Activated CD8-positive, alpha-beta memory T cell treated with anti-CD3 and anti-CD28 coated beads, Interleukin-2, amount 50 U/mL, for 4 hours (primary cell): ENCODE measurements at places on chromosomes 11 and 22.

DNA sequence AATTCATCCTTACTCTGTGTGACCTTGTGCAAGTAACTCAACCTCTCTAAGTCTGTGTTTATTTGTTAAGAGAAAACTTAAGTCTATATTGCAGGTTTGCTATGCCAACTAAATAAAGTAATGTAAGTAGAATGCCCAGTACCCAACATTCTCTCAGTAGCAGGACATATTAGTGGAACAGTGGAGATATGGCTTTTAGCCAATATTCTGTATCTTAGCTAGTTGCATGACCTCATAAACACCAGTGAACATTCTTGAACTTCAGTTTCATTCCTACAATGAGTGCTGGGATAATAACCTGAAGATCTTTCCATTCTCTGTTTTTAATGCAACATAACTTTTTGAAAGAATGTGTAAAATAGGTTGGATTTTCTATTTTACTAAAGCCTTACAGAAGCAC is 77.0 kb downstream of the RAB38 start:
- DNase-seq: no peak

- peak; percentile 42 for DNase-seq
These were observed 10.7 kb upstream of the NLRP6 start for GRCh38 chr11:267491-267994.

DNA sequence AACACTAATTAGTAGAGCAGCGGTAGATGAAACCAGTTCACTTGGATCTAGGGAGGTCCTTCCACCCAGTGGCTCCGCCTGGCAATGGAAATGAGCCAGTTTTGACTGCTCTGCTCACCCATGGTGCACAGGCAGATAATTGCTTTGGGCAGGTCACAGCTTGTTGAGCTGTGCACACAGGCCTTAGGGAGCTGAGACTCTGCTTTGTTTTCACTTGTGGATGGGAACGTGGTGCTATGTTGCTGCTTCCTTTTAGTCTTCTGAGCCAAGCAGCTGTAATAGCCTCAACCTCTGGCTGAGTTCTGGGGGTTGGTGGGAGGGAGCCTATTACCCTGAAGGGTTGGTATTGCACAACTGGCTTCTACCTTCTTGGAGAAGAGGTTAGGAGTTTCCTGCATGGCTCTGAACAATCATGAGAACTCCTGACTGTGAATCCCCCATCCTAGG is 262.3 kb upstream of the MTNR1B start:
- no peak for DNase-seq

DNA sequence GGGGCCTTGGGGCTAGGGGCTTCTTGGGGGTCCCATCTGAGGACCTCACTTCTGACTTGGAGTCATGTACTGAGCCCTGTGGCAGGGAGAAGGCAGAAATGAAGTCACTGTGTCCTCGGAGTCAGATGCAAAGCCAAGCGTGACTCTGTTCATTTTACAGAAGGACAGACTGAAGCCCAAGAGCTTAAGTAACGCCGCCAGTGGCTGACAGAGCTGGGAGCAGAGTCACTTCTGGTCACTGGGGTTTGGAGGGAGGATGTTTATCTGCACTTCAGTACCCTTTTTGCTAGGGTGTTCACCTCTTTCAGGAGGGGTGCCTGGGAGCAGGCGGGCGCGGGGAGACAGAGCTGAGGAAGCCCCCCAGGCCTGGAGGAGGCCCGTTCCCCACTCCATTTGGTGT is 10.7 kb downstream of the CD6 start:
- no peak for DNase-seq

DNA sequence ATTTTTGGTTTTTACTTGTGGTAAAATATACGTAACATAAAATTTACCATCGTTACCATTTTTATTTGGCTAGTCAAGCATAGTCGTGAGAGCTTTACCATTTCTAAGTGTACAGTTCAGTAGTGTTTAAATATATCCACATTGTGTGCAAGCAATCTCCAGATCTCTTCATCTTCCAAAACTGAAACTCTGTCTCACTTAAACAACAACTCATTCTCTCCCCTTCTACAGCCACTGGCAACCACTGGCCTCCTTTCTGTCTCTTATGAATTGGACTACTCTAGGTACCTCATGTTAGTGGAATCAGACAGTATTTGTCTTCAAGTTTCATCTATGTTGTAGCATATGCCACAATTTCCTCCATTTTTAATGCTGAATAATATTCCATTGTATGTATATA is 37.4 kb downstream of the SMC1B start:
- DNase-seq: no peak

- DNase-seq: no peak
These were observed 75.6 kb downstream of the BRD1 start for GRCh38 chr22:49751966-49752597.

- no peak for DNase-seq
These were observed 296.9 kb downstream of the BRD1 start for GRCh38 chr22:49530671-49531367.

GRCh38 chr11:17211286-17211685 is 3.5 kb upstream of the PIK3C2A start:
- DNase-seq: no peak

DNA sequence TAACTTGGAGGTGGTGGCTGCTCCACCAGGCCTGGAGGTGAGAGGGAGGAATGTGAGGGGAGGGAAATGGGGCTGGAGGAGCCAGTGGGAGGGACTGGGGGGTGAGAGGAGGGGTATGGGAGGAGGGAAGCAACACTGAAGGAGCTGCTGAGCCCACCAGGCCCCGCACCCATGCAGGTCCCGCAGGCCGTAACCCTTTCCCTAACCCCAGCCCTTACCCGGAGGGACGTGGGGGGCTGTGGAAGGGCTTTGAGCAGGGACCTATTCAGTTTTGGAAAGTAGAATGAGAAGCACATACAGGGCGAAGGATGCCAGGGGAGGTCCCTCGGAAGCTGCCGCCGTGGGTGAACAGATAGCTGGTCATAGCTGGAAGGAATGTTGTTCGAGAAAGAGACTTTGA is 33.9 kb upstream of the CRYBB3 start:
- no peak for DNase-seq

- no peak for DNase-seq
These were observed 57.1 kb upstream of the HORMAD2 start for GRCh38 chr22:30023099-30023660.

- no peak for DNase-seq
These were observed 782 bp upstream of the OSBPL5 start for GRCh38 chr11:3165916-3166267.

GRCh38 chr11:96204721-96205459 is 138.1 kb downstream of the MAML2 start:
- no peak for DNase-seq

- no peak for DNase-seq
These were observed 613.9 kb upstream of the CADM1 start for GRCh38 chr11:116118138-116118470.

DNA sequence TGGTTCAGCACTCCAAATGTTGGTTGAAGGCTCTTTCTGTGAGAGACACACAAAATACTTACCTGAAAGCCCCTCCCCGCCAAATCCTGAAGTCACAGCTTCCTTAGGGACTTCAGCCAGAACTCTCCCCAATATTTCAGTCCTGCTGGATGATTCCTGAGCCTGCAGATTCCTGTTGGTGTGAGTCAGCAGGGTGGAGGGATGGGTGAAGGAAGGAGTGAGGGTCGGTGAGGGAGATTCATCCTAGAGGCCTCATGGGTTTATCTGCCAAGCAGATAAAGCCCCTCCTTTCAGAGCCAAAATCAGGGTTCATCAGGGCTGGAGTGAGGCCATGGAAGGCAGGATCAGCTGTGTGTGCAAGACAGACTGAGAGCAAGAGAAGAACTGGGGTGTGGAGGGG is 37.9 kb downstream of the SMIM38 start:
- DNase-seq: no peak

GRCh38 chr11:12222055-12222792 is 111.8 kb downstream of the MICAL2 start:
- no peak for DNase-seq

- no peak for DNase-seq
These were observed 37.5 kb upstream of the HEPHL1 start for GRCh38 chr11:93983542-93984195.

GRCh38 chr11:18749681-18750319 is 23.8 kb upstream of the IGSF22 start:
- DNase-seq: no peak

DNA sequence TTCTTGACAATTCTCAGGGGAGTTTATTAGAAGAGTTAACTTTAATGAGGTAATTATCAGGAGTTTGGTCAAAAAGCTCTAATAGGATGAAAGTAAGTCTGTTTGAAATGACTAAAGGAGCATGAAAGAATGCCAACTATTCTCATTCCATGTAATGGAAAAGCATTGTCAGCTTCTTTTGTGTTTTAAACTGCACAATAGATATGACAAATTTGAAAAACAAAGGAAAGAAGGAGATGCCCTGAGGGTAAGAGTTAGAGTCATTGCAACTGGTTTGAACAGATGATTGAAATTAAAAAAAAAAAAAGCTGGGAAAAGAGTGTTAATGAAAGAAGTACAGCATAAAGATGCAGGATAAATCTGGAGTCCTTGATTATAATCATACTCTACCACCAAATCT is 296.8 kb upstream of the FOLH1 start:
- DNase-seq: no peak

- peak; percentile 32 for DNase-seq
These were observed 150.5 kb downstream of the FEZ1 start for GRCh38 chr11:125345421-125346178.

DNA sequence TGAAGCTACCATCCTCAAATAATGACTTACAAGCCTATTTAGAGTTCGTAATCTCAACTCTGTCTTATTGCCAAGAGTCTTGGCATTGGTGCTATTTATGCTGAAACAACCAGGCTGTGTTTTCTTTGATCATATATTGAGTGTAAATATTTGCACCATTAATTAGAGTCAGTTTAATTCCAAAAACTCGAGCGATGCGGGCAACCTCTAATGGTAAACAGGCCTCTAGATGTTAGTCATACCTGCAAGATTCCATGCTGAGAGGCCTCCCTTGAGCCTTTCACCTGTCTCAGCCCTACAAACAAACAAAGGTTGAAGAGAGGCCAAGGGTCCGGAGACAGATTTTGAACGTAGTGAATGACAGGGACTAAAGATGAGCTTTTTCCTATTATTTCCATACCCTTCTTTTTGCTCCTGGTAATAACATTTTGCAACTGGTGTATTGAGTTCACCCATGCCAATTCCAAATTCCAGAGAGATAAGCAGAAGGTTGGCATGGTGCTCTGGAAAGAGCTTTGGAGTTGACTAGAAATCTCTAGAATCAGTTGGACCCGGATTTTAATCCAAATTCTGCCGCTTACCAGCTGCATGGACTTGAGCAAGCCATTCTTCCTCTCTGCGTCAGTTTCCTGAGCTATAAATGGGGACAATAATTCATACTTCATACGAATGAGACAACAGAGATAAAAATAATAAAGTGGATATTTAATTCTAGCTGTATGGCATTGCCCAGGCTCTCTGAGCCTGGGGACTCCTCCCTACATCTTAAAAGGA is 99.1 kb upstream of the ANO1 start:
- no peak for DNase-seq

DNA sequence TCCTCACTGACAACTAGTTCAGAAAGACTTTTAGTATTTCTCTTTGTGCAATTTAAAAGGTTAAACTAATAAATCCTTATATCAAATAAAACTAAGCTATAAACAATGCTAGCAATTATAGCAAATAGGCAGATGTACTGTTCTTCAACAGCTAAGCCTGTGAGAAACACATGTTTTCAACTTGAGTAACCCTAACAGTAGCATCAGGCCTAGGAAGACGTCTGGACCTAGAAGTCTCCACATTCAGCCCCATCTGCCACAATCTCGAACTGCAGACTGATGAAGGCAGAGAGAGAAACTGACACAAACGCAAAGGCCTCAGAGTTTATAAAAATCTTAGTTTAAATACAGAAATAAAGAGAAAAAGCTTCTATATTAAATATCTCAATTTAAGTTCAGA is 2.5 kb downstream of the ST13 start:
- no peak for DNase-seq

- peak; percentile 65 for DNase-seq
These were observed at the start of gene PLCB3 for GRCh38 chr11:64251016-64251752. Gene PLCB3, plus strand, starts transcription at chr11:64251530. Its CDS starts 120 bp downstream, at chr11:64251650.

DNA sequence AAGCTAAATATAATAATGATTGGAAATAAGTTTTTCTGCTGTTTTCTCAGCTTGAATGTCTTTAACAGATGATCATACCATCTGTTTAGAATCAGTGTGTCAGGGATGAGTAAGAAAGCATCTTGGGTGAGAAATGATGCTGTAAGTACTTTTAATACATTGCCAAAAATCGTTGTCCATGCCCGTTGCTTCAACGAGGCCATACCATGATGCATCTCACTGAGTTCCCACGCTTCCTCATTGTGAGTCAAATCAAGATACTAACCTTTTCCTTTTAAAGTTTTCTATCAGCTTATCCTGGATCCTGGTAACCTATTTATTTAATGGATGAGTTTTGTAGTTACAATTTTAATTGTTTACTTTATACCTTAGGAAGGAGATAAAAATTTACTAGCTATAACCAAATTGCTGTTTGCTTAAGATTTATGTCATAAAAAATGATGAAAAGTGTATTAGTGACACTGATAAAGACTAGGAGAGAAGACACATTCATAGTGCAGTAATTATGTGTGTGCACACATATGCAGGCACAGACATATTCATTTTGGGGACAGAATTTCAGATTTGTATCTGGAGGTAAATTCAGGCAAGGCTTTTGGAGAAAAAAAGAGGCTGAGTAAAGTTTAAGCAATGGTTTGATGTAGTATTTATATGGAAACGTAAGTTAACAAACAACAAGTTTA is 154.8 kb downstream of the UVRAG start:
- DNase-seq: no peak

GRCh38 chr11:95095858-95096587 is 6.4 kb downstream of the ENDOD1 start:
- DNase-seq: no peak

DNA sequence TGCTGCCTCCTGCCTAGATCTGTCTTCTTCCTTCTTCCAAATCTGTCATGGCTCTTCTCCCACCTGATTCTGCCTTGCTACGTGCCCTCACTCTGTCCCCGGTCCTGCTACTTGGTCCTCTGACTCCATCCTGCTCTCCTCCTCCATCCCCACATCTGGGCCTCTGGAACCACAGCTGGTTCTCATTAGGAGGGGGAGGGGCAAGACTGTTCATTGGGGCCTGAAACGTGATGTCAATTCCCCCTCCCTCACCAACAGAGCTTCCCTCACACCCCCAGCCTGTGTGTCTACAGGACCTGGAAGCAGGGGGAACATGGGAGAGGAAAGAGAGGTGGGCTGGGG is 9.1 kb downstream of the DCHS1 start:
- no peak for DNase-seq

GRCh38 chr11:3859373-3859881 is 4.0 kb downstream of the STIM1 start:
- DNase-seq: no peak

- no peak for DNase-seq
These were observed 18.8 kb upstream of the SLC36A4 start for GRCh38 chr11:93216511-93217101.

GRCh38 chr11:3631331-3631730 is 10.5 kb downstream of the ART5 start:
- DNase-seq: no peak

- DNase-seq: no peak
These were observed 35.4 kb upstream of the NRIP3 start for GRCh38 chr11:9039198-9039597.

GRCh38 chr22:44245438-44245837 is 64.7 kb downstream of the PARVG start:
- DNase-seq: no peak

- peak; percentile 54 for DNase-seq
These were observed 8.6 kb upstream of the CD3E start for GRCh38 chr11:118295815-118296454.
